ENCODE measurements at places on chromosomes 1 and 21.

GRCh38 chr21:37582590-37582989 is 216.0 kb downstream of the DYRK1A start:
- no peak for DNase-seq

GRCh38 chr1:227809026-227809425 is 6.4 kb upstream of the PRSS38 start:
- DNase-seq: no peak

GRCh38 chr1:53582211-53583020 is 123.2 kb downstream of the DMRTB1 start:
- no peak for DNase-seq

GRCh38 chr21:42212266-42212665 is 6.7 kb upstream of the ABCG1 start:
- no peak for DNase-seq

DNA sequence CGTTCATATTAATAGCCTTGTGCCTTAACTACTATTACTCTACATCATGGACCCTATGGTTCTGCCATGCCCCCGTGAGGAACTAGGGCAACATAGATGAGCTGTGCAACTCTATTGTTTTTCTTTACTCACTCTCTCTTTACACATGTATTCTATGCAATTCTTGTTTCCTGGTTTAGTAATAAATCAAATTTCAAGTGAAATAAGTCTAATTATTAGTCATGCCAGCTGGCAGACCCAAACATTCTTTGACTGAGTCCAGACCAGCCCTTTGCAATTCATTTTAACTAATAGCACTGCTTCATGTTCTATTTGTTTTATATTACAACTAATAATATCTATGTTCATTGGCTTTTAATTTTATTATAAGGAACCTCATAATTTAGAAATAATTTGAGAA is 789.3 kb upstream of the ADAMTS5 start:
- no peak for DNase-seq

GRCh38 chr1:178109348-178110143 is 15.6 kb downstream of the RASAL2 start:
- no peak for DNase-seq

DNA sequence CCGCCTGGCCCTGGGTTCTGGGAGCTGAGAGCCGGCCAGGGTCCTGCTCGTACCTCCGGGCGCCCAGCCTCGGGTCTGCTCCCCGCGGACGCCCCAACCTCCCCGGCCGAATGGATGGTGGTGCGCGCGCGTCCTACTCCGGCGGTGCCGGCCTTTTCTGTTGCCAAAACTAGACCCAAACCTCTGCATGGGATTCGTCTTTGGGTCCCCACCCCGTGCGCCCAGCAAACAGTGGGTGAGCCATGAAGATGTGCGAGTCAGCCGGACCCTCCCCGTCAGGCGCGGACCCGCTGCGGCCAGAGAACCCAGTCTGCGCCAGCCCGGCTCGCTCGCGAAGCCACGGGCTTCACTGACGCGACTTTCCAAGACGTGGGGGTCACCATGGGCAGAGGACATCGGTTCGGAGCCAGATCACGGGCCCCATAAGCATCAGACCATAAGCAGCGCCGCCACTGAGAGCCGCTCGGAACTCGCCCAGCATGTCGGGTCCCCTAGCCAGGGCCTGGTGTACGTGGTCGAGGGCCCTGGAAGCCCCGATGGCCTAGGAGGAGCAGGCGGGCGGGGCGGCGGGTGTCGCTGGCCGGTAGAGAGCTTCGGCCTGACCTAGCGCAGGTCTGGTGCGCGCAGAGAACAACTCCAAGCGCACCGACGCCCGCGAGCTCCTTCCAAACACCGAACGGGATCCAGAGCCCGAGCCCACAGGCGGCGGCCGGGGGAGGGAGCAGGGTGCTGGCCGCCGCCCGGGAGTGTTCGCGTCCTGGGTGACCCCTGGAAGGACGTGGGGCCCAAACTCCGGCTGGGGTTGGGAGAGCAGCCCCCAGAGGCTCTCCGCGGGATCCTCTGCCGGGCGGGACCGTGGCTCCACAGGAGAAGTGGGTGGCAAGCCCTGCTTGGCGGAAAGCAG is 1.0 kb upstream of the TP73 start:
- DNase-seq: no peak

DNA sequence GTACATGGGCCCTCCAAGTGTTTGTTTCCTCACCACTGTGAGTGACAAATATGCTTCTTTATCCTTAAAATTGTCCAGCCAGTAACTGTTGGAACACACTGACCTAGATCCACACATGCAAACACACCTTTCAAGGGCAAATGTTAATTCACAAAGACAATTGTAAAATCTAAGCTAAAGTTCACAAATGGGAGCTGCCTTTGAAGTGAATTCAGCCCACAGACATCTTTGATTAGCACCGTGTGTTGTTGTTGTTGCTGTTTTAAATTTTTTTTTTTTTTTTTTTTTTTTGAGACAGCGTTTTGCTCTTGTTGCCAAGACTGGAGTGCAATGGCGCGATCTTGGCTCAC is 52.3 kb upstream of the SLC16A1 start:
- no peak for DNase-seq

GRCh38 chr1:112144733-112145426 is 155.4 kb upstream of the KCND3 start:
- DNase-seq: no peak

- DNase-seq: no peak
Measured at GRCh38 chr1:52658795-52659194, 25.8 kb downstream of the SHISAL2A start.

- DNase-seq: no peak
Measured at GRCh38 chr1:207014728-207015127, 17.8 kb downstream of the C1orf116 start.

DNA sequence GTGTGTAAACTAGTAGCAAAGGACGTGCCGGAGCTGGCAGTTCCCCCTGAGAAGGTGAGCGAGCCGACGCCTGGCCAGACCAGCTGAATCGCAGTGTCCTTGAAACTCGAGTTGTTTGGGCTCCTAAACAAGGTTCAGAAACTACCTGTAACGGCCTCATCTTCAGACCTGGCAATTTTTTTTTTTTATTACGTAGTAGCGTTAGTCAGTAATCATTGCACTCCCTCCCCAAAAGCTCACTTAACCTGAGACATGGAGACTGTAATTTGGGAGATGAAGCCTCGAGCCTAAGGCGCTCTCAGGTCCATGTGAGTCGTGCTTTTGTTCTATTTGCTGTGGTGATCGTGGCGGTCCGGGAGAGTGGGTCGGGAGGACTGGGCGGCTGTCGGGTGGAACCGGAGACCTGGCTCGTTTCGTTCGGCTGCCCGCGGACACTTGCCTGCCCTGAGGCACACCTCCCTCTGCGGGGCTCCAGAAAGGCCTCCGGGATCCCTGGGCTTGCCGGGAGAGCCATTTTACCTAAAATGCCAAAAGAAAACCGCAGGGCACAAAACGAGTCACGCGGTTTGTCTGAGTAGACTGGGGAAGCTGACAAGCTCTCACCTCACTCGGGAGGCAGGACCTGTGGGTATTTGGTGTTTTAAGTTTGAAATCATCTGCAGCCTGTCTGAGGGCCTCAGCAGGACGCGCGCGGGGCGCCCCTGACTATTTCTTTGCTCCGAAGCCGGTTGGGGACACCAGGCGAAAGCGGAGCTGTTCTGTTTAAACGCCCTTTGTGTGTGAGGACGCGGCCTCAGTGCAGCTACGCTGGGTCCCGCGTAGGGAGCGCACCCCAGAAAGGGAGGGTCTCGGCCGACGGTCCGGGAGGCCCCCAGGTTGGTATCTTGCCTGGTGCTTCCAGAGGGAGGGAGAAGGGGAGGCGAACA is 722 bp downstream of the LHX8 start:
- no peak for DNase-seq

GRCh38 chr1:22319608-22320007 is 132.0 kb upstream of the ZBTB40 start:
- no peak for DNase-seq

- no peak for DNase-seq
Measured at GRCh38 chr1:12519693-12520364, 98.2 kb downstream of the DHRS3 start.

DNA sequence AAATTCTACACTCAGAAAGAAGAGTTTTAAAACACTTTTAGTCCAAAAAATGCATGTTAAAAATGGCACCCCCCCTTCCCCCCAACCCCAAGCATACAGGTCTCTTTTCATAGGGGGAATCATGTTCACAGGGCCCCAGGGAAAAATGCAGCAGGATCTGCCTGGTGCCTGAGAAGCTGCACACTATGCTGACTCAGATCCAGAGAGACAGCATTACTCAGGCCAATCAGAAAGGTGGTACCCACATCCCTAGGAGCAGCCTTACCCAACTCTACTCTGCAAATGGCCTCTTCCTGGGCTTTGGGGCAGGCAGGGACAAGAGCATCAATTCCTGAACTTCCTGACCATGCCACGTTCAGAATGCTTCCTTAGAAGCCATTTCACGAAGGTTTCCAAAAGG is 119.0 kb downstream of the HIVEP3 start:
- no peak for DNase-seq

- DNase-seq: no peak
Measured at GRCh38 chr1:180632326-180633056, 669 bp downstream of the XPR1 start.

DNA sequence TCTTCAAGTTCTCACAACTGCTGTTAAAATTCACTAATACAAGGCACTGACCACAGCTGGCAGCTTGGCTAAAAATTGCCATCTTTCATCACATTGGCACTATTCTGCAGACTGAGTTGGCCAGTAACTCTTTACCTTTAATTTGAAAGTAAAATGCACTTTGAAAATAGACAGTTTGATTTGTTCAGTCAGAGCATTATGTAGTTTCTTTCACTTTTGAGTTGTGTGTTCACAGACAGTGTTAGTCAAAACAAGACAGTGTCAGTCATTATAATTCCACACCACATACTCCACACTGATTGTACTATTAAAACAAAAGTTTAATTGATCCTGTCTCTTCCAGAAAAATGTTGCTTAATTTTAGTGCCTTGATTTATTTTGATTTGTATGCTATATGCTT is 160.7 kb downstream of the SDCCAG8 start:
- DNase-seq: no peak
